B cell (primary cell): ENCODE measurements at places on chromosomes 4 and X. TPM values are rescaled to one million over a fixed set of nuclear protein-coding genes. Genes with fewer than 3 reads are reported as not detected.

- no peaks in the 10 kb centered on the region for H3K36me3 ChIP-seq
- H3K27me3 ChIP-seq: no peaks in the 10 kb centered on the region
- H3K4me3 ChIP-seq: no peak overlapping the region
- peaks cover 9% of the 10 kb centered on the region for H3K4me1 ChIP-seq
These were observed 24.8 kb upstream of the AFAP1 start for GRCh38 chr4:7964459-7964858.

GRCh38 chr4:55545641-55546505 is 836 bp downstream of the CLOCK start:
- H3K4me1 ChIP-seq: peaks cover 6% of the 10 kb centered on the region
- H3K4me3 ChIP-seq: peak overlapping the region; percentile 95
- peak overlapping the region; percentile 59 for H3K27ac ChIP-seq
- DNase-seq: peak; percentile 81
- H3K36me3 ChIP-seq: no peaks in the 10 kb centered on the region
- no peaks in the 10 kb centered on the region for H3K27me3 ChIP-seq

DNA sequence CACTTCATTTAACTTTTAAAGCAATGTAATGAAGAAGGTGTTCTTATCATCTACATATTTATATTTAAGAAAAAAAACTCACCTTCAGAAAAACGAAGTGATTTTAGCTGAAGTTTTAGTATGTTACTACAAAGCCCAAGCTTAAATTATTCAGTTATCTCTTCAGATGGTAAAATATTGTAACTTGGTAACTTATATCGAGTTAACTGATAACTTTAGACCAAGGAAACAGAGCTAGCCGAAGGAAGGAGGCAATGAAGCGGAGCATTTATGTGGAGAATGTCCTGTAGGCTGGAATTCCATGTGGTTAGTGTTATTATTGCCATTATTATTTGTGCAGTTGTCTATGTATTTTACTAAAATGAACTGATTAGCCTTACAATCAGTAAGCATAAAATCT is 1102.1 kb upstream of the LCORL start:
- no peak overlapping the region for H3K27ac ChIP-seq
- no peaks in the 10 kb centered on the region for H3K4me1 ChIP-seq
- H3K27me3 ChIP-seq: no peaks in the 10 kb centered on the region

- H3K4me3 ChIP-seq: no peak overlapping the region
- H3K27ac ChIP-seq: no peak overlapping the region
- no peaks in the 10 kb centered on the region for H3K36me3 ChIP-seq
These were observed 11.8 kb downstream of the RBM47 start for GRCh38 chr4:40617872-40618271.

DNA sequence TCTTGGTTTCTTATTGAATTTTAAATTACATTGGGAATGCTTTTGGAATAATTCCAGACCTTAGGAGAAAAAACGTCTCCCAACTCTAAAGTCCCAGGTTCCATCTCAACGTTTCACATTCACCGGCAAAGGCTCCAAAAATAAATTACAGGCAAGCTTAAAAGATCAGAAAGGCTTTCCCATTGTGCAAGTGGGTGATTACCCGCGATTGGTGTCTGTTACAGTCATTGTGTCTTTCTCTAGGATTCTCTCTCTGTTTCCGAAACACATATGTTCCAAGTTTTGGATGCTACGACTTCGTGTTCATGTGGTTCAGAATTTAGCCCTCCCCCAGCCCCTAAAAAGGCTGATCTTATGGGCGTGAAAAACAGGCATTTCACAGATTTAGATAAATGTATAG is 41.8 kb downstream of the PALLD start:
- H3K27ac ChIP-seq: no peak overlapping the region
- H3K4me3 ChIP-seq: no peak overlapping the region
- no peak for DNase-seq
- no peaks in the 10 kb centered on the region for H3K27me3 ChIP-seq
- no peaks in the 10 kb centered on the region for H3K4me1 ChIP-seq
- H3K36me3 ChIP-seq: no peaks in the 10 kb centered on the region

DNA sequence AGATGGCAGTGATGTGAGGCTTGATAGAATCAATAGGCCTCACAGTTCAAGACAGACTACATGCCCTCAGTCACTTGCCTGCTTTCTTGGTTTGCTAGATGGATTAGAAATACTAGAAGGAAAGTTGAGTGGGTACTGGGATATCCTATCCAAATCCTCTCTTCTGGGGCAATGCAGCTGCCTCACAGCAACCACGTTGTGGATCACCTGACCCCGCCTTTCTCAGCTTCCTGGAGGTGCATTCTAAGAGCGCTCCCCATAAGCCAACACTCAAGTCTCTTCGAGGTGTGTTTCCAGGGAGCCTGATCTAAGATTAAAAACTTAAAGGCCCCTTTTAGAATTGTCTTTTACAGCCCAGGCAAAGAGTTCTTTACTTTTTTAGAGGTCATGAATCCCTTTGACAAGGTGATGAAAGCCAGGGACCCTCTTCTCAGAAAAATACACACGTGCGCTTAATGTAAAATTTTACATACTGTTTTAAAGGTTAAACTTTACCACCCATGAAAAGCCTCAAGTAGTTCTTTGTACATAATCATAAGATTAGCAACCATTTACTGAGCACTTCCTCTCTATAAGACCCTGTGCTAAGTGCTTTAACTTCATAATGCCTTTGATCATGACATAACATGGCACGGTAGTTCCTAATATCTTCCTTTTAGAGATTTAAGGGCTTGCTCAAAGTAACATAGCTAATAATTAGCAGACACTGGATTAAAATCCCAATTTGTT is 840 bp upstream of the RPL34 start:
- H3K36me3 ChIP-seq: peaks cover 2% of the 10 kb centered on the region
- peaks cover 20% of the 10 kb centered on the region for H3K4me1 ChIP-seq
- H3K27ac ChIP-seq: peak overlapping the region; percentile 50
- no peaks in the 10 kb centered on the region for H3K27me3 ChIP-seq
- DNase-seq: no peak

- no peak for DNase-seq
- no peak overlapping the region for H3K27ac ChIP-seq
- peaks cover 31% of the 10 kb centered on the region for H3K36me3 ChIP-seq
- no peaks in the 10 kb centered on the region for H3K4me1 ChIP-seq
- no peak overlapping the region for H3K4me3 ChIP-seq
These were observed 11.5 kb downstream of the RCHY1 start for GRCh38 chr4:75502671-75503070.

- no peak for DNase-seq
- no peaks in the 10 kb centered on the region for H3K36me3 ChIP-seq
- H3K4me3 ChIP-seq: no peak overlapping the region
- no peaks in the 10 kb centered on the region for H3K27me3 ChIP-seq
- H3K4me1 ChIP-seq: no peaks in the 10 kb centered on the region
These were observed 46.4 kb downstream of the GYG2 start for GRCh38 chrX:2875136-2875481.

DNA sequence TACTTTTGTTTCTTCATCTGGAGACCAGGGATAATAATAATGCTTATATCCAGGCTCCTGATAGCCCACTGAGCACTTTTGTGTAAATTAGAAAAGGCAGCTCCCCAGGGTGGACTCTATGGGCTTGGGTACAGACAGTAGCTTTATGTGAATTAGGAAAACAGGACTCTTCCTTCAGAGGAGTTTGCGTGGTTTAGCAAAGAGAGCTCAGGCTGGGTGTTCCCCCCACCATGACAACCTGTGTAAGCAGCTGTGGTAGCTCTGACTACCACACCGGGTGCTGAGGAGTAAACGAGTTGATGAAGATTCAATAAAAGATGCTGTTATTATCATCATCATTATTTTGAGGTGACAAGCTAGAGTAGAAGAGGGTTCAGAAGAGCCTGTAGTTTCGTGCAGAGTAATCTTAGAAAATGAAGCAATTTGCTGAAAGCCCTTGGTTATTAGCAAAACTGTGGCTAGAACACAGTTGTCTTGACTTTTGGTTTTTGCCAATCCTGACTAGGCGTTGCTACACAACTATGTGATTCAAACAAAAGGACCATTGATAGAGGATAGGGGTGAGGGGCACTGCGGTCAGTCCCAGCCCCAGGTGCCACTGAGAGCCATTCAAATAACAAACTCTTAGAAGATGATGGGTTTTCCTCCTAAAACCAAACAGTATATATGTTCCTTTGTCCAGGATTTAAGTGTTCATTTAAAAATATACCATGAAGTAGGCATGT is 60.6 kb upstream of the LIMCH1 start:
- H3K27ac ChIP-seq: no peak overlapping the region
- no peaks in the 10 kb centered on the region for H3K27me3 ChIP-seq
- no peaks in the 10 kb centered on the region for H3K4me1 ChIP-seq
- DNase-seq: no peak
- no peak overlapping the region for H3K4me3 ChIP-seq
- H3K36me3 ChIP-seq: no peaks in the 10 kb centered on the region

DNA sequence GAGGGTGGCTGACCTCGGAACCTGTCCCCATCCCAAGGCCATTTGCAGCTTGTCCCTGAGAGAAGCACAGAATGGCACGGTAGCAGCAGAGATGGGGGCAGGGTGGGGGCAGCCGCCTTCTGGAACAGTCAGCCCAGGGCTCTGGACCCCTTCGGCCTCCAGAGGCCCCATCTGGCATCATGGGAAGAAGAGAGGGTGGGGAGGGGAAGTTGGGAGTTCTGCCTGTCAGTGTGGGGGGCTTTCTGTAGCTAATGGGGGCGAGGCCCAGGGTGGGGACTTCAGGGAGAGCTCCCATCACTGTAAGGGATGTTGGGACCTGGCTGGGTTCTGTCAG is 62.9 kb upstream of the ADRA2C start:
- H3K27me3 ChIP-seq: no peaks in the 10 kb centered on the region
- H3K27ac ChIP-seq: no peak overlapping the region
- H3K4me1 ChIP-seq: no peaks in the 10 kb centered on the region

GRCh38 chr4:184643731-184644130 is 5.5 kb downstream of the CASP3 start:
- peaks cover 14% of the 10 kb centered on the region for H3K4me1 ChIP-seq
- no peak overlapping the region for H3K4me3 ChIP-seq
- no peaks in the 10 kb centered on the region for H3K27me3 ChIP-seq
- no peak for DNase-seq
- H3K36me3 ChIP-seq: peaks cover 5% of the 10 kb centered on the region

DNA sequence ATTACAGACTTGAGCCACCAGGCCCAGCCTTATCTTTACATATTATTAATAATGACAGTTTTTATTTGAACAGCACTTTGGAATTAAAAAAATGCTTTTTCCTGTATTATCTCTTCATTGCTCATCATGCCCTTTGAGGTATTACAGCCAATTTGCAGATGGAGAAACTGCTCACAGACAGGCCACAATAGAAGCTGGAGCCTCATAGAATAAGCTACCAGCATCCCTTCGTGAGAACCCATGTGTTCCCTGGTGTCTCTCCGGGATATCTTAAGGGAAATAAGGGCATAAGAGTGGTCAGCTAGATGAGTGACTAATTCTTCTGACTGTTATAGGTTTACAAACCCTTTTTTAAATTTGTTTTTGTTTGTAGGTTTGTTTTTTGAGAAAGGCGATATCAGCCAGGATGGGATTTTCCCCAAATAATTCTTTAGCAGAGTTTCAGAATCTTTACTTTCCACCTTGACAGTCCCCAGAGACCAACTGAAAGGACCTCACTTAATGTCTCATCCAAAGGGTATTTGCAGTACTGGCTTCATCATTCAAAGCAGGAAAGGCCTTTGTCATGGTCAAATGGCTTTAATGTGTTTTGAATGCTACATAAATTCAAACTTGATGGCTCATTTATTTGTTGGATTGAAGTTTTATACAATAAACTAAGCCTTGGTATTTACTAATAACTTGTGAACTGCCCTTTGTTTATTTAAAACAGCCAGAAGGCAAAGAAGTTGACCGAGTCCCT is 48.0 kb upstream of the SOD3 start:
- no peak overlapping the region for H3K27ac ChIP-seq
- H3K36me3 ChIP-seq: no peaks in the 10 kb centered on the region
- no peak overlapping the region for H3K4me3 ChIP-seq

GRCh38 chr4:107640197-107640596 is 79.8 kb downstream of the PAPSS1 start:
- H3K27ac ChIP-seq: no peak overlapping the region
- no peaks in the 10 kb centered on the region for H3K4me1 ChIP-seq
- H3K27me3 ChIP-seq: no peaks in the 10 kb centered on the region
- no peak for DNase-seq
- no peaks in the 10 kb centered on the region for H3K36me3 ChIP-seq

DNA sequence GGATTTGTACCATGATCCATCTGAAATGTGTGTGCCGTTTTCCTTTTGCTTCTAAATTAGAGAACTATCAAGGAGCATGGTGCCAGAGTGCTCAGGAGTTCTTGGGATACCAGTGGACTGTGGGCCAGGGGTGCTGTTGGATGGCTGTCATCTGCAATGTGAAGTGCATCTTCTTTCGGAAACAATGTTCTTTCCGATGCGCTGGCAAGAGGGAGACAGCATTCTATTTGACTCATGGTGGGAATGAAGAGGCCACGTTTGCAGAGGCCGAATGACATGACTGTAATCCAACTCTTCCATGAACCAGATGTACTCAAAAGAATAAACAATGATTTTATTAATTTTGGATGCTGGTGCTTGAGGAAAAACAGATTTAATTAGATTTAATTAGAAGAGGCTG is 45.5 kb downstream of the SORCS2 start:
- H3K27ac ChIP-seq: no peak overlapping the region
- no peaks in the 10 kb centered on the region for H3K4me1 ChIP-seq
- H3K36me3 ChIP-seq: no peaks in the 10 kb centered on the region
- H3K4me3 ChIP-seq: no peak overlapping the region
- no peaks in the 10 kb centered on the region for H3K27me3 ChIP-seq
- no peak for DNase-seq

DNA sequence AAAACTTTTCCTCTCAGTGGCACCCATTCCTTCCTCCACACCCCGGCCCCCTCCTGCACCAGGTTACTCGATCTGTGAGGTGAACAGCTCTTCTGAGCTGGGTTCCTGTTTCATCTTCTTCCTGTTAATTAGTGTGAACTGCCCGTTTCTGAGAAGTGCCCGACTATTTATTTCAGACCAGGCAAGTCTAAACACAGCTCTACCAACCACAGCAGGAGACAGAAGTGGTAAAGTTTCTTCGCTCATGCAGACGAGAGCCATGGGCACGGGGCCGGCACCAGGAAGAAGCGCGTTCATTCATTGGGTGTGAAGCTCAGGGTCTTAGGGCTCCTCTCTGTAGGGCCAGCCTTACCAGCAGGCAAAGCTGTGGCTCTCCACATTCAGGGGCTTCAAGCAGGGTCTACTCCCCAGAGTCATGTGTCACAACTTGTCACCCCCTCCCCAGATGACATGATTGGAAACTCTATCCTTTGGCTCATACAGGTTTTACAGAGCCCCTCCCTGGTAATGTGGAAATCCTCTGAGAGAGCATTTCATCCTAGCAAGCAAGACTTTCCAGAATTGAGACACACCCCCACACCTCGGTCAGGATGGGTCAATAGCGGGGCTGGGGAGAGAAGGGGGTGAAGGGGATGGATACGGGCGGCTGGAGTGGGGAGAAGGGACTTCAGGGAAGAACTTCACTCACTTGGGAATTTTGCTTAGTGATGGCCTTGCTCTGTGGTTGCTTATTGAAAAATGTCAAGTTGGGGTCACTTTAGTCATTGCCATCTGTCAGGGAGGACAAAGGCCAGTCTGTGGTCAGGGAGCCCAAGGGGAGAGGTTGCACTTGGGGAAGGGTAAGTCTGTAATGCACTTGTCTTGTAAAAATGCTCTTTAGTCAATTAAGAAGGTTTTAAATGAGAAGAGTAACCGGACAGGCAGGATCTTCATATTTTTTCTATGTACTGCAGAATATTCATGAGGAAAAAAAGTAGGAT is 121.6 kb upstream of the TRIM2 start:
- peak overlapping the region; percentile 32 for H3K27ac ChIP-seq
- no peaks in the 10 kb centered on the region for H3K36me3 ChIP-seq
- H3K27me3 ChIP-seq: no peaks in the 10 kb centered on the region
- H3K4me3 ChIP-seq: no peak overlapping the region
- peak; percentile 56 for DNase-seq

SLC25A53 gene
- 17.1 and 20.7 TPM in 2 replicates for total RNA-seq

DNASE1L1 gene
- 24.6 TPM in 2 replicates for total RNA-seq

PHOX2B gene
- not detected in 2 replicates for total RNA-seq

RGN gene
- 0.25 and 0.39 TPM in 2 replicates for total RNA-seq

KIF4A gene
- total RNA-seq: 0.07 and 0.22 TPM in 2 replicates

C1QTNF7 gene
- not detected in 2 replicates for total RNA-seq

FABP2 gene
- not detected in 2 replicates for total RNA-seq
